Kidney epithelial cell (primary cell): ENCODE measurements at places on chromosomes 3 and 15.

- DNase-seq, result no peak
Observed at GRCh38 chr15:81146006-81146405, 11.9 kb downstream of the CFAP161 start.

- DNase-seq, result no peak
Observed at GRCh38 chr3:159789017-159789416, 199.6 kb upstream of the IL12A start.

DNA sequence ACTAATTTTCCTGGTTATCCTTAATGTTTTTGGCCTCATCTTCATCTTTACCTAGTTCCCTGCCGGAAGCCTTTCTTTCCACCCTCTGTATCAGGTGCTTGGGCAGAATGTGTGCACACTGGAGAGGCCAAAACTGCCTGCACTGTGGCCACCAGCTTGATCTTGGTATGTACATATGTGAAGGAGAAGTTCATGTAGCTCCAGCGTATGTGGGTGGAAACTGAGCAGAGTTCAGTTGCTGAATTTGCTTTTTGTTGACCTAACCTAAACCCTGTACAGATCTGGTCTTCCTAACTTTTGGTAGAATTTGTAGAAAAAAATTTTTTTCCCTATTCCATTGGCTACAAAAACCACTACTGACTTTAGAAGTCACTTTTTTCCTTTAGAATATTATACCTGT lies 65.9 kb upstream of the IGSF10 start:
- DNase-seq, result no peak

GRCh38 chr3:129010310-129010956 lies 9.3 kb downstream of the EFCC1 start:
- DNase-seq, result no peak

DNA sequence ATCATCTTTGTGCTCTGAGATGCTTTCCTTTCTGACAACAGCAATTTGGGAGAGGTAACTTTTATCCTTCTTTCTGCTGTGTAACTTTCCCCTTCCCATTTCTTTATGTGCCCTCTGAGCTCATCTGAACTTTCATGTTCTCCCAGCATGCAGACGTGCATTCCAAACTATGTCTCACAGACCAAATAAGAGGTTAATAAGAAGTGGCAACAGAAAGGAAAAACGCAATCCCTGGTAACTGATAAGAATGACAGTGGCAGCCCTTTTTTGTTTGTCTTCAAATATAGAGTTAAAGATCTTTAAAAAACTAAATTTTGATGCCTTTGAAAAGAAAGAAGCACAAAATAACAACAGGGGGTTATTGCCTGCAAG lies 533.4 kb downstream of the FOXP1 start:
- DNase-seq, result no peak

- no peak for DNase-seq
Observed at GRCh38 chr3:13158871-13159270, 85.6 kb upstream of the IQSEC1 start.

DNA sequence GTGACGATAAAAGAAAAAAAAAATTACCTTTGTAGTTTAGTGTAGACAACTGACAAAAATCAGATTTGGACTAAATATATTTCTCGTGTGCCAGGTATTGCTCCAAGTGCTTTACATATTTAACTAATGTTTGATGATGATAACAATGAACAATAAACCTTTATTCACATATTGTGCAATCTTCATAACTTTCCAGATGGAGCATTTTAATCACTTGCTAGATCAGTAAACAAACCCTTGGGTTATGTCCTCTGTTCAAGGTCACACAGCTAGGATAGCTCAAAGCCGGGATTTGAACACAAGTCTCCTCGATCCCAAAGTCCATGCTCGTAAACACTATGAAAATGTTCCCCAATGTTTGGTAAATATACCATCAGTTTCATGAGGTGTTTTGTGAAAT lies 14.5 kb downstream of the NCEH1 start:
- DNase-seq, result no peak

DNA sequence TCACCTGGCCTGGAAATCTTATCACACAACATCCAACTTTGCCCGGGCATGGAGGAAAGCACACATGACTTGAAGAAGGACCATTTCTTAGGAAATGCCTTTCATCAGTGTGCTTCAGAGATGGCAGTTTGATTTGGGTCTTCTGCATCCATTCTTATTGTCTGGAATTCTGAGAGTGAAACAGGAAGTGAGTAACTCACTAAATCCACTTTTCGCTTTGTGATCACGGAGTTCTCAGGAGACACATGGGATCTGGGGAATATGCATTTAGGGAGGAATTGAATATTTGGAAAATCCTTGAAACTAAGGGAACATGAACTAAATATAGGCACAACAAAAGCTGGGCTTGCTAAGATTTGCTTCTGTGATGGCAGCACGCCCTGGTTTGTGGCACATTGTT lies 212.5 kb upstream of the FEZF2 start:
- no peak for DNase-seq

DNA sequence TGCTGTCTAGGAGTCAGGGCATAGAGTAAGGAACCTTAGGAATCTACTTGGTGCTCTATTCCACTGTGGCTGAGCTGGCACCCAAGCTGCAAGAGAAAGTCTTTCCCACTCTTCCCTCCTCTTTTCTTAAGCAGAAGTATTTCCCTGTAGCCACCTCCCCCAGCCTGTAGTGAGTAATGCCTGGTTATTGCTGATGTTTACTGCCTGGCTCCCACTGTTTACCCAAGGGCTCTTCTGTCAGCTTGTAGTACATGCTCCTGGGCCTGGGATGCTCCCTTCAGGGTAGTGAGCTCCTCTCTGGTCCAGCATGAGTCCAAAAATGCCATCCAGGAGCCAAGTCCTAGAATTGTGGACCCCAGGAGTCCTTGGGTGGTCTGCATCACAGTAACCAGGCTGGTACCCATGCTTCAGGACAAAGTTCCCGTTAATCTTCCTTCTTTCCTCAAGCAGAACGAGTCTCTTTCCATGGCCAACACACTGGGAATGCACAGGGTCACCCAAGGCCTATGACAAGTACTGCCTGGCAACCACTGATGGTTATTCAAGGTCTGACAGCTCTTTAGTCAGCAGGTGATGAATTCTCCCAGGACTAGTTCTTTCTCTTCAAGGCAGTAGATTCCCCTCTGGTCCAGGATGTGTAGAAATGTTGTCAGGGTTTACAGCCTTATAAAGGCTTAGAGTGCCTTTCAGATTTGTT lies 17.6 kb downstream of the GALK2 start:
- no peak for DNase-seq

- no peak for DNase-seq
Observed at GRCh38 chr3:36433511-36433910, 53.2 kb downstream of the STAC start.

- DNase-seq, result no peak
Observed at GRCh38 chr3:58459160-58459559, 25.5 kb upstream of the PDHB start.

GRCh38 chr15:34793071-34793470 lies 2.3 kb downstream of the ACTC1 start:
- DNase-seq, result no peak

GRCh38 chr15:39599871-39600270 lies 19.0 kb downstream of the THBS1 start:
- DNase-seq, result no peak

GRCh38 chr15:72340366-72340765 lies 20.4 kb upstream of the CELF6 start:
- no peak for DNase-seq

- DNase-seq, result no peak
Observed at GRCh38 chr3:34387826-34388564, 589.6 kb downstream of the PDCD6IP start.

DNA sequence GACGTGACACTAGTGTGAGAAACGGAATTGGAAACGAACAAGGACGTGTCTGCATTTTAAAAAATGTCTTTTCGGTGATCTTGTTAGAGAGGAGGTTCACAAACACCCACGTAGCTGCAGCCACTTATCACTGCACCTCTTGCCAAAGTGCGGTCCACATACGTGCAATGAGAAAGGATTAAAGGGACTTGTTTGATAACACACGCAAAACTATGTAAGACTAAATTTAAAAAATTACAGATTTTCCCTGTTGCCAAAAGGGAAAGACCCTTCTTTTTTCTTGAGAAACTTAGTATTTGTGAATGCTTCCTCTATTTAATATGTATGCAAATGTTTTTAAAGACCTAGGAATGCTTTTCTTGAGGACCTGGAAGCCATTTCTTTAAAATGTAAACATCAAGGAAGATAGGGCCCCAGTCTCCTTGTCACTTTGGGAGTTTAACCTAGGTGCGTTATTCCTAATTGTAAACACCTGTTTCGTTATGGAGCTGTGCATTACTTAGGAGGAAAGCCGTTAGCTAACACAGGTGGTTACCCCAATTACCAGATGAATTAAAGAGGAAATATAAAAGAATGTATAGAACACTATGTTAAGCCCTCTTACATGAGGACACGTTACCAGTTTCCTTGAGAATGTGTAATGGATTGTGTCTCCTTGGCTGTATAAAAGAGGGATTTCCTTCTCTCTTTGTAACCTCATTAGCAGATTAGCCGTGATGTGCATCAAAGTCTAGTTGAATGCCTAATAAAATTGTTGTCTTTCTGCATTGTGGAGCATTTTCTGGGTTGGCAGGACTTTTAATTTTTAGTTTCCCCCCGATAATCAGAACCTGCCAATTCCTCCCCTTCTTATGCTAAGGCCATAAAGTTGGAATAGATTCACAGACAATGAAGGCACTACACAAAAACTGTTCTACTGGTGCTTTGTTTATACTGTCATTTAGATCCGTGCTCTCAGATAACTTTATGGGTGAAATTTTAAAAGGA lies 1.0 kb downstream of the LEKR1 start:
- no peak for DNase-seq

GRCh38 chr3:126052196-126053058 lies 31.5 kb downstream of the SLC41A3 start:
- no peak for DNase-seq

DNA sequence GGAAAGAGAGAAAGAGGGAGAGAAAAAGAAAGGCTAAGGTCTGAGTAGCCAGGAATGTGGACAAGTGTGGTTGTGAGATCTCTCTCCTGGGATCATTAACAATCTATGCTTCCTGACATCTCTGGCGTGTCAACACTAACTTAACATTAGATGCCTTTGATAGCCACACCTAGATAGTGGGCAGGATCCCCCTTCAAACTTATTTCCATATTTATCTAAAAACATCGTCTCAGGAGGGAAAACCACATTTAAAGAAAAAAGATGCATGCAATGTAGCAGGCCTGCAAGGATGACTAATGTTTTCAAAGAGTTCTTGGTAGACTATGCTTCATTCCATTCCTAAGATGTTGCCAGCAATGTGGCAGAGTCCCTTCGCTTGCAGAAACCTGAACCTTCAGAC lies 80.9 kb downstream of the MLH1 start:
- no peak for DNase-seq

DNA sequence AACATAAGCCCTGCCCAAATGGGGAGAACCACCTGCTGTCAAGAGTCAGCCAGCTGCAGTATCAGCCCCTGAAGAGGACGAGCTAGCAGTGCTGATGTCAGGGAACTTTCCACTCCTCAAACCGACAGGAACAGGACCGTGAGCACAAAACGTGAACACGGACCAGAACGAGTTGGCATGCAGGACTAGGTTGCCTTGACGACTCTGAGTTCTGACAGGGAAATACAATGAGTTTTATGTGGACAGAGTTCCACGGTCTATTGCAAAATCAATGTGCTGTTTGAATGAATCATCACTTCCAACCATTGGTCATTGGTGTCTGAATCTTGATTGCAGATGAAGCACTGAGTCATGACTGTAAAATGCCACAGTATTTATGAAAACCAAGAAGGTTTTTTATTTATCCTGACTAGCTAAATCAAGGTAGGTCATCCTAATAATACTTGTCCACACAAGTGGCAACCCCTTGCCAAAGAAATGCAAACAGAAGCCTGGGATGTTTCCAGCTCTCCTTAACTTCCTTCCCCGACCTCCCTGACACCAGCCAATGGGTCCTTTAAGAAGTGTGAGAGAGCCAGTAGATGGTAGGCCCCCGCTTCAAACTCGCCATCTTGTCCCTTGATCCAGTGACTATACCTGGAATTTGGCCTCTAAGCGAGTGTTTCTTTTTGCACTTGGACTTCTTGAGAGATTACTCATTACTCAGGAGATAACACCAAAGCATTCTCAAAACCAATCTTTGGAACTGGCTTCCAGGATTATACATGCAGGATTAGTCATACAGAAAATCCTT lies 119.6 kb downstream of the ASB7 start:
- DNase-seq, result peak; percentile 100

GRCh38 chr15:39281094-39281493 lies 299.8 kb upstream of the THBS1 start:
- no peak for DNase-seq

DNA sequence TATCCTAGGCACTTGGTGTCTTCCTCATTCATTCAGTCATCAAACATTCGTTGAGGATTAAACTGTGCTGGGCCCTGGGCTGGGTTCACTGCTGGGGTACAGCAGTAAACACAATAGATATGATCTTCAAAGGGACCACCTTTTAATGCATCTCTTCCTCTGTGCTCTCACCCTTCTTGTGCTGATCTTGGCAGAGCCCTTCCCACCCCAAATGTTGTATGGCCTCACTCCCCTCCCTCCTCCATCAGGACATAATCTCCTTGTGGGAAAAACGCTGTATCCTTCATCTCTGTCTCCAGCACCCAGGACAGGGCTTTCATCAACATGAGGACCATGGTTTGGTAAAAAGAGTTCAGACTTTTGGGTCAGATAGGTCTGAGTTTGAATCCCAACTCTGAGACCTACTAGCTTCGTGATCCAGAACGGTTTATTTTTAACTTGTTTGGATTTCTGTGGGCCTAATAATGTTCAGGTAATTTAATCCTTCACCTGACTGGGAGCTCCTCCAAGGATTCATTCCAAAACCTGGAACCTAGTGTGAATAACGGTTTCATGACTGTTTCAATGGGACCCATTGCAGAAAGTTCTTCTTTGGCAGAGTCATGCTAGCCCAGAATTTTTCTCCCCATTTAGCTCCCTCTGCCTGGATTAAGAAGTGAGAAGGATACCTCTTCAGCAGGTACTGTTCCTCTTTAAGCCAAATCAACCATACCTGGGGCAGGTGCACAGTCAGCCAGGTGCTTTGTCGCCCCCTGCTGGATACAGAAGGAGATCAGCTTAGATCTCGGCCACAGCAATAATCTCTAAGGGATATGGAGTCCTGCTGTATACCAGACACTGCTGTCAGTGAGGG lies 5.2 kb upstream of the WNT7A start:
- no peak for DNase-seq

DNA sequence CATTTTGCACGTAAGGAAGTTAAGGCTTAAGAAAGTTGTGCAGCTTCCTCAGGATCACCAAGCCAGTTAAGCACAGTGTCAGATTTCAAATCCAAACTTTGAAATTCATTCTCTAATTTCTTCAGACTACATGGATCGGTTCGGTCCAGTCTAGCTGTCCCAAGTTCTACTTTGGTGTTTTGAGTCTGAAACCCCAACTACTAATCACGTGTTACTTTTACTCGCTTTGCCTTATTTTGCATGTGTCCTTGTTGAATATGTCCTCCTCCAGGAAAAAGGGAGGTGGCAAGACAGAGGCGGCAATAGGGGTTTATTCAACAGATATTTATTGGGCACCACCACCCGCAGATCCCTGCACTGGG lies 522 bp upstream of the GXYLT2 start:
- DNase-seq, result no peak

- no peak for DNase-seq
Observed at GRCh38 chr15:68305420-68305871, 27.9 kb downstream of the FEM1B start.

GRCh38 chr3:66140743-66141372 lies 79.9 kb upstream of the SLC25A26 start:
- no peak for DNase-seq

GRCh38 chr15:49750553-49750952 lies 129.7 kb downstream of the DTWD1 start:
- DNase-seq, result no peak

- DNase-seq, result no peak
Observed at GRCh38 chr3:152709659-152710058, 125.3 kb upstream of the P2RY1 start.

- DNase-seq, result no peak
Observed at GRCh38 chr3:123335007-123335670, 113.8 kb downstream of the ADCY5 start.
